ENCODE measurements at places on chromosomes 16 and 17.

DNA sequence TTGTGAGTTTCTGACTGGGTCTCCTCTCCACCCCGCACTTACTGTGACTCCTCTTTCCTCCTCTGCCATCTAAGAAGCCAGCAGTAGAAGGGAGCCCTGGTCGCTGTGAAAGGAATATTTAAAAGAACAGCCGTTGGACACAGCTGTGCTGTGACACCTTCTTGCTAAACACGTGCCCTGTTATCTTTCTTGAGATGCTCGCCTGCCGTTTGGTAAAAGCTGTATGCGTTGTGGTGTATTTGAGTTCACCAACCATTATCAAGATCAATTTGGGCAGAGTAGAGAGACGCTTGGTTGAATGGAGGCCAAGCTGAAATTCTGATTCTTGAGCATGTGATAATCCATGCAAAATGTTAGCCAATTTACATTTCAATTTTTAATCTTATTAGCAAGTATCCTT, 3.8 kb downstream of the GID4 start:
- no peak for DNase-seq

GRCh38 chr17:42518046-42518754, 17.8 kb upstream of the NAGLU start:
- peak; percentile 76 for DNase-seq

- no peak for DNase-seq
Observed at GRCh38 chr17:21076242-21076641, 33.4 kb upstream of the USP22 start.

DNA sequence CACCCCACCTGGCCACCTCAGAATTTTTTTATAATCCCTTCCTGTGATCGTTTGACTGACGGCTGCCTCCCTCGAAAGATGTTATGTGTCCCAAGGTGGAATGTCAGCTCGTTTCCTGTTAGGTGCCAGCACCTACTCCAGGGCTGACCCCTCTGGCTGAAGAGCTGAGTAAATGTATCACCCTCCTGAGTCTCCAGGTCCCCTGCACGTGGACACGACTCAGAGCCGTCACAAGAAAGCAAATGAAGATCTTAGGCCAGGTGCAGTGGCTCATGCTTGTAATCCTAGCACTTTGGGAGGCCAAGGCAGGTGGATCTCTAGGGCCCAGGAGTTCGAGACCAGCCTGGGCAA, 273.2 kb downstream of the C16orf95 start:
- DNase-seq = no peak

DNA sequence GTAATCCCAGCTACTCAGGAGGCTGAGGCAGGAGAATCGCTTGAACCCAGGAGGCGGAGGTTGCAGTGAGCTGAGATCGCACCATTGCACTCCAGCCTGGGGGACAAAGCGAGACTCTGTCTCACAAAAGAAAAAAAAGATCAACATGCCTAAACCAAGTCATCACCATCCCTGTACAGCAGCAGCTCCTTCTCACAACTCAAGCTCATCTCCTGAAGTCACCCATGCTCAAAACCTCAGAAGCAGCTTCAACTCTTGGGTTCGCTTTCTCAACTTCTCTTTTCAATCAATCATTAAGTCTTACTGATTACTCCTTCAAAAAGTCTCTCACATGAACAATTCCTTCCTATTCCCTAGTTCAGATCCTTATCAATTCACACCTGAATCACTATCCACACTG, 31.3 kb downstream of the PHLPP2 start:
- no peak for DNase-seq
